ENCODE measurements at places on chromosomes 6 and 20.

GRCh38 chr6:2149361-2150006 lies 95.9 kb downstream of the GMDS start:
- no peak for DNase-seq

- no peak for DNase-seq
Measured at GRCh38 chr6:116812051-116812650, 16.7 kb downstream of the GPRC6A start.

DNA sequence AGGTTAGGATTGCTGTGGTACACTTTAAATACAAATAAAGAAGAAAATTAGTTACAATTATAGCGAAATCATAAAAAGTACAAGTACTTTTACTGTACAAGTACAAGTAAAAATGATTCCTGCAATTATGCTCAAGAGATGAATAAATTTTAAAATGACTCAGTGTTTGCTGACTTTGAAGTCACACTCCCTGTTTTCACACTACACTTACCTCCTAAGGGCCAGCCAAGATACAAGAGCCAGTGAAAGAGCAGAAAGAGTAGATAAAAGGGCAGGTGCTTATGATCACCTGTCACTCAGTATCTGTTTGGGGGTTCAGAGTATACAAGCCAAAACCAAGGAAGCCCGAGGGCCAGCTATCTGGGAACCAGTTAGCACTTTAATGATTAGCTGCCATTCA lies 41.0 kb upstream of the COL21A1 start:
- DNase-seq: no peak

DNA sequence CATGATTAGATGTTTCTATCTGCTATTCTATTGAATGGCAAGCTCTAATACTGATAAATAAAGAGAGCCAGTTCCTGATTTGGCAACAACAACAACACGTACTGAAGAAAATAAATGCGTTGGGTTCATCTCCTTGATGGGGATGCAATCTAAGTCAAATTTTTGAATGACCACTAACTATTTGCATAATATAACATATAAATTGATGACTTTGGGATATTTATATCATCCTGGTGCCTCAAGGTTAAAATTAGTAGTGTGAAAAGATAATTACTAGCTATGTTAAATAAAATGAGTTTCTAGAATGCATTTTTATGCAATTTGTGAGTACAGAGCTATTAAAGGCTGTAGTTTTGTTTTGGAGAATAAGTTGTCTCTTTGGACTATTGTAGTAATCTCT lies 896.4 kb downstream of the KIF16B start:
- no peak for DNase-seq

- no peak for DNase-seq
Measured at GRCh38 chr6:170473301-170473717, 79.8 kb downstream of the PSMB1 start.

GRCh38 chr20:17177341-17177740 lies 49.5 kb upstream of the PCSK2 start:
- DNase-seq: no peak

DNA sequence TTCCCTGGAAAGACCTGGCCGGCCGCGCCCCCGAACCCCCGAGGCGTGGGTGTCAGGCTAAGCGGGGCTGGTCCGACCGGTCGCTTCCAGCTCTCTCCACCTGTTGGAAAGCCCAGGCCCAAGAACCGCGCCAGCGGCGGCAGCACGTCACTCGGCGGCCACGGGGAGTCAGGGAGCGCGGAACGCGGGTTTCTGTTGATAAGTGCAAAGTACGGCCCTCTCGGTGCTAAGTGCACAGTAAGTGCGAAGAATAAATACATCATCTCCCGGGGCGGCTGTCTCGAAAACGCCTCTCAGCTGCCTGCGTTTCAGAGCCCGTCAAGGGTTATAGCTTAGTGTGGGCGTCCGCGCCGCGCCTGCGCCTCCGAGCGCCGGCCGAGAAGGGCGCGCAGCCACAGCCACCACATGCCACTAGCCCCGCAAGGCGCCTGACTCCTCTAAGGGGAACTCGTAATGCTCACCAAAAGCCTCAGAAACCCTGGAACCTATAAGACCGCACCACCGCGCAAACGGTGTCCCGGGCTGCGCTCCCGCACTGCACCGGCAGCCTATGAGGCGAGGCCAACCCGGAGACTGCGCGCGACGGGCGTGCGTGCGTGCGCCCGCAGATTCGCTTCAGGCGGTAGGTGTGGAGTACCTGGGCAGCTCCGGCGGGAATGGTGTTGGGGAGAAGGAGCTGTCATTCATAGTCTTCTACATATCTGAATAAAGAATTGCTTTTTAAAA lies 9.2 kb upstream of the TBX18 start:
- no peak for DNase-seq
